ENCODE measurements at places on chromosomes 13 and 19.
A peak's percentile ranks its signal among the peaks of the same experiment; 100 is the strongest.

- no peak for DNase-seq
These were observed 3.9 kb downstream of the SIX5 start for GRCh38 chr19:45764945-45765701.

DNA sequence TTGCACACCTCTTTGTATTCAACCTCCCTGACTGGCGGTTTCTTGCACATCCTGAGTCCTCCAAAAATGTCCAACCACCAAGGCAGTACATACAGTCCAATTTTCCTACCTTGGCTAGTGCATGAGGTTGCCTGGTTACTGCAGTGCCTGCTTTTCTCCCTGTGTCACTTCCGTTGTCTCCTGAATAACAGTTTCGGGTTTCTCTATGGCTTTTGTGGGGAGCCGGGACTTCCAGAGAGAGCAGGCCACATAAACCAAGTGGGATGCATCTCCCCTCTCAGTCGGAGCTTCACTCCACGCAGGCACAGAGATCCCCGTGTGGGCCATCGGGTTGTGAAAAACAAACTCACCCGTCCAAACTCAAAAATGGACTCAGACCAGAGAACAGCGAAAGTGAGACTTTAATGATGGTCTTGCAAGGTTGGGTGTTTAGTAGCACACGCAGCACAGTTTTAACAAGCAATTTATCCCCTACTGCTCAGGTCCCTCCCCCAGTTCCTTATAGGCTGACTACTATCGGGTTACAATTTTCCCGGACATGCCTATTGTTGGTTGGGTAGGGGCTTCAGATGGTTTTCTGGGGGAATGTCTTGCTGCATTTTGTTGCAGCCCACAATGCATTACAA, 173.1 kb downstream of the POU4F1 start:
- peak; percentile 9 for DNase-seq

- DNase-seq, result no peak
These were observed 60.9 kb downstream of the KLF12 start for GRCh38 chr13:74073274-74073673.

- DNase-seq, result no peak
These were observed 27.0 kb downstream of the NFIX start for GRCh38 chr19:13022111-13022858.

All from NT2/D1 (cell line).